ENCODE measurements at places on chromosomes 11 and 22.

DNA sequence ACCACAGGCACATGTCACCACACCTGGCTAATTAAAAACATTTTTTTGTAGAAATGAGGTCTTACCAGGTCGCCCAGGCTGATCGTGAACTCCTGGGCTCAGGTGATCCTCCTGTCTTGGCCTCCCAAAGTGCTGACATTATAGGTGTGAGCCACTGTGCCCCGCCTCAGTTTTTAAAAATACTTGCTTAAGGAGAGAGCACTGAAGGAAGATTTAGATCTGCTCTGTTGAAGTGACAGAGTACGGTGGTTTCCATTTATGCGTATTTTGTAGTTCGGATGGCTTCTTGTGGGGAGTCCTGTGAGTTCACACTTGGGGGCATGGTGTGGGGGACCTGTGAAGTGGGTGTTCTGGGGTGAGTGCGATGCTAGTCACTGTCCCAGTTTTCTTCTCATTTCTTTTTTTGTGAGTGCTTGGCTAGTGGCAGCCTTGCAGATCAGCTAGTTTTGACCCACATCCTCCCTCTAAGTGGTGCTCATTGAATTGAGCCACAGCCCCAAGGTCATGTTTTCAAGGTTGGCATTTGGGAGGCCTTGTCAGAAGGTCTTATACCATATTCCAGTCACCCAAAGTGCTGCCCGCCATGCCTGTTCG lies 31.5 kb downstream of the PTPRJ start:
- peak; percentile 90 for DNase-seq

DNA sequence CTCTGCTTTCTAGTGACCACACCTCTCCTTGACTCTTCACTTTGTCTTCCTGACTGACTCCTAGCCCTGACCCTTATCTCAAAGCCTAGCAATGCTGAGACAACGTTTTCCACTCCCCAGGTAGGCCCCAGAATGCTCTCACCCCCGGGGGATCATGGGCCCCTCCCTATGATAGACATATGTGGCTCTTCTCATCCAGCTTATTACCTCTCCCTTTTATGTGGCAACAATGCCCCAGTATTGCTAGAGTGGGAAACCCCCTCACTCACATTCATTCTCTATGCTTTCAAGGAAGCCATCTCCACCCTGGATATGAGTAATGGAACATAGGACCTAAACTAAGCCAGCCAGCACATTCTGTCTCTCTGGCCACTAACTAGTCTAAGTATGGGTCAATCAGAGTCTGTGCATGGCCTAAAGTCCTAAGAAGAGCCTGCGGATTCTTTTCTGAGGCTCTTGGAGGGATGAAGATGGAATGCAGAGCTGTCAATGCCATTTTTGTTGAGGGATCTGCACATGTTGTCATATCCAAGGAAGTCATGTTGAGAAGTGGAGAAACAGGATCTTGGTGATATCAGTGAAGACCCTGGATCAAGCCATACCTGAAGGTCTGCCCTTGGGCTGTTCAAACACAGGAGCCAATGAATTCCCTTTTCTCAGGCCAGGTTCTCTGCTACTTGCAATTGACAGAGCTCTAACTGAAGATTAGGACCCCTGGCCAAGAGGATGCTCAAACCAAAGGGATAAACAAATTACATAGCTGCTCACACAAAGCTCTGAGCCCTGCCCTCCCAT lies 79.8 kb upstream of the GRK3 start:
- DNase-seq = no peak

GRCh38 chr11:47106798-47107411 lies 69.8 kb downstream of the ARFGAP2 start:
- no peak for DNase-seq

DNA sequence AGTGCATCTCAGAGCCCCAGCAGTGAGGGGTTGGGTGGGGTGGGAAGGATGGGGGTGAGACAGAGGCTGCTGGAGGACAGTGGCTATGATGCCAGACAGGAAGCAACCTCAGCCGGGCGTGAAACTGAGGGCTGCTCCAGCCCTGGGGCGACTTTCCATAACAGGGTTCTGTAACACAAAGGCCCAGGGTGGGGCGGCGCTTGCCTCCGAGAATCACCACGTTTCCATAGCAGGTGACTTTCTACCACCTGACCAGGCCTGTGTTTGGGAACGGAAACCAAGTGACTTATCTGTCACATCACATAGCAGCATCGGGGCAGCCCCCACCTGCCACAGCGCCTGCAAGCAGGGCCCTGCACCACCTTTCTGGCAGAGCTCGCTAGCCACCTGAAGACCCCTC lies 85.8 kb downstream of the TRMU start:
- DNase-seq = peak; percentile 63

DNA sequence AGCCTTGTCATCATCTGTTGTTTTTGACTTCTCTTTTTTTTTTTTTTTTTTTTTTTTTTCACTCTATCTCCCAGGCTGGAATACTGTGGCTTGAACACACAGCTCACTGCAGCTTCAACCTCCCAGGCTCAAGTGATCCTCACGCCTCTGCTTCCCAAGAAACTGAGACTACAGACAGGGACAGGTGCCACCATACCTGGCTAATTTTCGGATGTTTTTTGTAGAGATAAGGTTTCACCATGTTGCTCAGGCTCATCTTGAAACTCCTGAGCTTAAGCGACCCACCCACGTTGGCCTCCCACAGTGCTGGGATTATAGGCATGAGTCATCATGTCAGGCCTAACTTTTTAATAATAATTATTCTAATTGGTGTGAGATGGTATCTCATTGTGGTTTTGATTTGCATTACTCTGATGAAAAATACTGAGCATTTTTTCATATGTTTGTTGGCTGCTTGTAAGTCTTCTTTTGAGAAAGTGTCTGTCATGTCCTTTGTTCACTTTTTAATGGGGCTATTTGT lies 51.3 kb upstream of the OR9G4 start:
- no peak for DNase-seq

- no peak for DNase-seq
These were observed 51.8 kb downstream of the APIP start for GRCh38 chr11:34864424-34864823.

DNA sequence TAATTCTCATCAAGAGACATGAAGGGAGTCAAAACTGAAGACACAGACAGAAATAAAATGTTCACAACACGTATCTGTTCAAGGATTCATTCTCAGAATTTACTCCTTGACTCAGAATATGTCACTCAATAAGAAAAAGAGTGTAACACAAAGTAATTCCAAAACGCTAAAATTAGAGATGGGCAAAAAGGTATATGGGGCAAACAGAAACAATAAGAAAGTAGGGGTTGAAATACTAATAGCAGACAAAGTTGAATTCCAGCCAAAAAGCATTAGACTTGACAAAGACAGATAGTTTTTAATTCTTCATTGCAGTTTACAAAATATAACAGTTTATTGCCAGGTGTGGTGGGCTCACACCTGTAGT lies 26.7 kb downstream of the GNB1L start:
- no peak for DNase-seq
